ENCODE measurements at places on chromosomes 7 and 10. TPM values are rescaled to one million over a fixed set of nuclear protein-coding genes. Genes with fewer than 3 reads are reported as not detected.

DNA sequence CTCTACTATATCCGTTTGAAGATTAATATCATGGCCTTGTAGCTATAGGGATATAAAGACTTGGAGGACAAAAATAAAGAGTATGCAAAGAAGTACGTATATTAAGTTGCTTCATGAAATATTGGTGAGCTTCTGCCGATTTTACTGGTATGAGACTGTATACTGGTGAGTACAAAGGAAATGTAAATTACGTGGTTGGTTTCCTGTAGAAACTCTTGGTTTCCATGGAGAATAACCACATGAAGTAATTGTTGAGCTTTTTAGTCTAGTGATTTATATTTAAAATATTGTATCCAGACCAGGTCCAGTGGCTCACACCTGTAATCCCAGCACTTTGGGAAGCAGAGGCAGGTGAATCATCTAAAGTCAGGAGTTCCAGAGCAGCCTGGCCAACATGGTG lies 32.2 kb upstream of the GLI3 start:
- no peak for DNase-seq

Gene CALCR
- 0.55 TPM for polyA plus RNA-seq

Gene HTR5A
- polyA plus RNA-seq: not detected

Gene NUPR2
- polyA plus RNA-seq: 2.5 TPM

DNA sequence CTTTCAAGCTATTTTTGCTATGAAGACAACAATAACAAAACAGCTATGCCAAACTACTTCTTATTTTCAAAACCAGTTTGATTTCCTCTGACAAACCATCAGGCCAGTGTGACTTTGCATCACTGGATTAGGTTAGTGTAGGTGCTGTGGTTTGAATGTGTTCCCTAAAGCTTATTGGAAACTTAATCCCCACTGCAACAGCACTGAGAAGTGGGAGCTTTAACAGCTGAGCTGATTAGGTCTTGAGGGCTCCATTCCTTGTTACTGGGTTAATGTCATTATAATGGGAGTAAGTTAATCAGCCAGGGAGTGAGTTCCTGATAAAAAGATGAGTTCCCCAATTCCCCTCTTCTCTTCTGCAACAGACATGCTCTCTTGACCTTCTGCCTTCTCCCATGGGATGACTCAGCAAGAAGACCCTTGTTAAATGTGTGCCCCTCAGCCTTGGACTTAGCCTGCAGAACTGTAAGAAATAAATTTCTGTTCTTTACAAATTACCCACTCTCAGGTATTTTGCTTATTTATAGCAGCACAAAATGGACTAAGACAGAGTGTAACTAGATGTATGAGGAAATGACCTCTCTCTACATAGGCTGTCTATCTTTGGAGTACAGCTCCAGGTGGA lies 186.8 kb downstream of the CTTNBP2 start:
- DNase-seq: no peak

DNA sequence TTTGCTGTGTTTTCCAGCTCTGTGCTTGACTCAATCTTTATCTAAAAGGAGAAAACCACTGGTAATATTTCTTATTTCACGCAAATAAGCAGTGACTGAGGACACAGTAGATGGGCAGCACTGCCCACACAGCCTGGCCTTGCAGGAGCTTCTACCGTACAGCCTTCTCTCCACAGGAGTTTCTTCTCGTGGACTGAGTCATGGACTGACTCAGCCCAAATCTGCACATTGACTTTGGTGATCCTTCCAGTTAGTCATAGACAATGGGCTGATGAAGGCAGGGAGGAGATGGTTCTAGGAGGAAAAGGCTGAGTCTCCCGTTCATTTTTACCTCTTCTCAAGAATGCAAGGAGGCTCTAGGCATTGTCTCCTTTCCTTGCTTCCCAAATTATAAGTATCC lies 200.7 kb downstream of the RAPGEF5 start:
- no peak for DNase-seq
